Left lung (tissue), 14 donors: ENCODE measurements at places on chromosomes 7 and 10. TPM values are rescaled to one million over a fixed set of nuclear protein-coding genes. Genes with fewer than 3 reads are reported as not detected.
A peak's percentile ranks its signal among the peaks of the same experiment; 100 is the strongest.

The TMEM176A gene
- total RNA-seq: 44.7 TPM

The ANKRD2 gene
- 1.9 TPM for total RNA-seq

GRCh38 chr7:106486331-106486730 lies 174.6 kb downstream of the CCDC71L start:
- no peak for DNase-seq

DNA sequence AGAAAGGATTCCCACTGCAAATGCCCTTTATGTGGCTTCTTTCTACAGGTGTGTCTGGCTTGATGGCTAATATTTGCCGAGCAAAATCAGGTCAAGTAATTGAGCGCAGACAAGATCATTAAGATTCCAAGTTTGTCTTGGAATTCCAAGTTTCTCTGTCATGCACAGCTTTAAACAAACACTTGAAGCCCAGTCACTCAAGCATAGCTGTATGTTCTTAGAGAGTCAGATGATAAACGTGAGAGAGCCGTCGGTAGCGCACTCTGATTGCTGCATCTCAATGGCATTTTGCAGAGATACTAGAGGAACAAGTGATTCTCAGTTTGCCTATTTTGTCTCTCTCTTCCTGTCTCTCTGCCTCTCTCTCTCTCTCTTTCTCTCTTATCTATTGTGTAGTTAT lies 658 bp downstream of the DMBT1 start:
- DNase-seq: no peak

The CH25H gene
- 14.7 TPM for total RNA-seq

DNA sequence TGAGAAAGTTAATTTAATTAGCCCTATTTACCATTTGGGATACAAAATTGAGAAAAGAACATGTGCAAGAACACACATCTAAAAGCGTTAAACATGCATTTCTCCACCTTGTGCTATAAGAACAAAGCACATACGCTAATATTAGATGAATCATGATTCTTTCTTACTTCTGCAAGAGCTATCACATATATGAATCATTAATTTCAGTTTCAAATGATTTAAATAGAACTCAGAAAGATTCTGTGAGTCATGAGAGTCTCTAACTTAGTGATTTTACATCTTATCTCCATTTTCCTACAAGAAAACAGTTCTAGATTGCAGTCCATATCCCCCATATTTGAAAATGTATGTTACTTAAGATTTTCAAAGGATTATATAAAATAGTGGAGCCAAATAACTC lies 173.9 kb downstream of the RNLS start:
- DNase-seq: no peak

DNA sequence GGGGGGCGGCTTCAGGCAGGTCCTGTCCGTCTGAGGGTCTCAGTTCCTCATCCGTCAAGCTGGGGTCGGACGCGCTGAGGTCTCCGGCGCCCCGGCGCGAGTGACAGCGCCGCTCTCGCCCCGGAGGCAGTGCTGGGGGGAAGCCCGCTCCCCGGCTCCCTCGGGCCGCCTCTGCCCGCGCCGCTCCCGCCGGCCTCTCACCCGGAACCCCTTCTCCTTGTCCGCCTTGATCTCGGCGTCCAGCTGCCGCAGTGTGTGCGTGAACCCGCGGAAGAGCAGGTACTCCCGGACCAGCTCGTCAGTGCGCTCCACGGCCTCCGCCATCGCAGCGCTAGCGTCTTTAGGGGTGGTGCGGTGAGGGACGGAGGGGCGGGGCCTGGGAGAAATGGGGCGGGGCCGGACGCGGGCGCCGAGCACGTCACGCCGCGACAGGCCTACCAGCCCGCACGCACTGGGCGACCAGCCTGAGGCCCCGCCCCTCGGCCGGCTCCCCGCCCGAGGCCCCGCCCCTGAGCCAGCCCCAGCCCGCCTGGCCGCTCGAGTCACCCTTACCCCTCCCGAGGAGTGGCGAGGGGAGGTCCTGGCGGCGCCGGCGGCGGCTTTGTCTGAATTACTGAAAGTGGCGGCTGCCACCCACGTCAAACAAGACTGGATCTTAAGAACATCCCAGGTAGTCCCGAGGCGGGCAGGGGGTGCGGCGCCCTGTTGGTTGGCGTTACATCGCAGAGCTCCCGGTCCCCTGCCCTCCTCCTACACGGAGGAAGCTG lies at the start of gene WDR91:
Gene WDR91 (minus strand): TSS at position 348 of the 767 bp plus-strand sequence. CDS start 24 bp downstream, at position 324.
- DNase-seq: peak; percentile 93

The EVX1 gene
- not detected for total RNA-seq

DNA sequence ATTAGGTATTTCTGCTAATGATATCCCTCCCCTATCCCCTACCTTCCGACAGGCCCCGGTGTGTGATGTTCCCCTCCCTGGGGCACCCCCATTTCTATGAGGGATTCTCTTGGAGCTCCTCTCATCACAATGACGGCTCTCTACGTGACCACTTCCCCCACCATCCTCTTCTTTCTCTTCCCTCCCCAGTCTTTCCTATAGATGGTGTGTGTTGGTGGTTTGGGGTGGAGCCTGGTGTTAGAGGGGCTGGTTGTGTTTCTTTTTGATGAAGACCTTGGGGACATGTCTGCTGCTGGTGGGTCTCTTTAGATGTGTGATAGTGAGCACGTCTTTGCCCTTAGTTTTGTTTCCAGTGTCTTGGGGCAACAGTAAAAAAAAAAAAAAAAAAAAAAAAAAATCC lies 28.6 kb downstream of the RPS24 start:
- DNase-seq: no peak

The OPN1SW gene
- not detected for total RNA-seq

DNA sequence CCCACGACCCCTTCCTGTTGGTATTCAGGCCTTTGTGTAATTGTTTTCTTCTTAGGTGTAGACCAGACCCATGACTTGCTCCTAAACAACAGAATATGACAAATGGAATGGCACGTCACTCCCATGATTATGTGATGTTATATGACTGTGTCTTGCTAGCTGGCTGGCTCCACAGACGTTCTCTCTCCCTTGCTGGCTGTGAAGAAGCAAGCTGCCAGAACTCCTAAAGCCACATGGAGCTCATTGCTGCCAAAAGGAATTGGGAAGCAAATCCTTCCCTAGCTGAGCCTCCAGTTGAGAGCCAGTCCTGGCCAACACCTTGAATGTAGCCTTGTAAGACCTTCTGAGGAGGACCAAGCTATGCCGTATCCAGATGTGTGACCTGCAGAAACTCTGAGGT lies 74.2 kb downstream of the RAB18 start:
- peak; percentile 11 for DNase-seq
